MG63 (cell line): ENCODE measurements at places on chromosomes 7 and 10.
A peak's percentile ranks its signal among the peaks of the same experiment; 100 is the strongest.

GRCh38 chr10:173741-174140 is 38.5 kb downstream of the ZMYND11 start:
- DNase-seq = no peak

GRCh38 chr10:56537984-56538383 is 176.9 kb upstream of the ZWINT start:
- DNase-seq = peak; percentile 7

GRCh38 chr7:107613948-107614347 is 33.9 kb downstream of the BCAP29 start:
- no peak for DNase-seq

GRCh38 chr7:4613846-4614548 is 68.1 kb upstream of the FOXK1 start:
- peak; percentile 30 for DNase-seq

- no peak for DNase-seq
Measured at GRCh38 chr10:85447690-85448089, 918.9 kb downstream of the GRID1 start.

DNA sequence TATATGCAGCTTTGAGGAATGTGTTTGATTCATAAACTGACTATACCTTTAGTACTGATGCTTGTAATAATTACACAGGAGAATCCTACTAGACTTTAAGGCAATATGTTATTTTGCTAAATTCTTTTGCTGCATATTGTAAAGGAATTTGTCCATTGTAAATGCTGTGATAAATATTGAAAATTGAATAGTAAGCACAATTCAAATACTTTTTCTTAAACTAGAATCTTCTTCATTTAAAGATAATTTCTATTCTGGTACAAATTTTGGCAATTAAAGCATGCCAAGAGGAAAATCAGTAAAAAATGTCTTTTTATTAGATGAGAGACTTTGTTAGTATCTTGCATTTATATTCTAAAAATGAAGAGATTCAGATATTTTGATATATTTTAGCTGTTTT is 45.4 kb downstream of the SMNDC1 start:
- no peak for DNase-seq

DNA sequence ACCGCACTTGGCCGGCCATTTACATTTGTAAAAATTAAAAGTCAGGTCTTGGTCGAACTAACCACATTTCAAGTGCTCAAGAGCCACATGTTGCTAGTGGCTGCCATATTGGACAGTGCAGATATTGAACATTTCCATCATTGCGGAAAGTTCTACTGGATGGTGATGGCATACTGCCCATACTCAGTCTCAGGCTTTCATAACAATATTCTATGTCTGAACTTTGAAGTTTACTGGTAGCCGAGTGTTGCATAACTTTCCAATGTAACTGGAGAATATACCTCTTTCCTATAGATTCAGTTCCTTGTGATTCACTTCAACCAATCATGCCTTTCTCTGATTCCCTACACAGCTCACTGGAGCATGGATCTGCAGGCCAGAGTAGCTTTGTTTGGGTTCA is 43.7 kb downstream of the PSMC2 start:
- DNase-seq = no peak

- DNase-seq = peak; percentile 14
Measured at GRCh38 chr7:94657771-94658693, 2.1 kb upstream of the SGCE start.

DNA sequence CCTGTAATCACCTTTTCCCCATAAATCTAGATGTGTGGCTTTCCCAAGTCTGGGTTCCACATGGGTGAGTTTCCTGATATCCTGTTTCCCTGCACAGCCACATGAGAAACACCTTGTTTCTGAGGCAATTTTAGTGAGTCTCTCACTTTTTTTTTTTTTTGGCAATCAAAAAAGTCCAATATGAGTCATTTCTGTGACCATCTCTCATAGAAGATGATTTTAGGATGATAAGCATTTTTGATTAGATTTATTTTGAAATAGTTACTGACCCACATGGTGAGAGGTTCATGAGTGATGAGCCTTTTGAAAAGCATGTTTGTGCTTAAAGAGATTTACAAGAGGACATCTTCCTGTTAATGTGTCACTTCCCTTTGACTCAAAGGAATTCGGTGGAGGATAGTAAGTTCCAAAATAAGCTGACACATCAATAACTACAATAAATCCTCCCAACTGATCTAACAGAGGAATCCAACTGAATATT is 464.0 kb downstream of the INHBA start:
- no peak for DNase-seq

GRCh38 chr10:101766306-101766705 is 9.6 kb downstream of the FGF8 start:
- no peak for DNase-seq

- DNase-seq = no peak
Measured at GRCh38 chr7:47389923-47390630, 191.8 kb downstream of the TNS3 start.

DNA sequence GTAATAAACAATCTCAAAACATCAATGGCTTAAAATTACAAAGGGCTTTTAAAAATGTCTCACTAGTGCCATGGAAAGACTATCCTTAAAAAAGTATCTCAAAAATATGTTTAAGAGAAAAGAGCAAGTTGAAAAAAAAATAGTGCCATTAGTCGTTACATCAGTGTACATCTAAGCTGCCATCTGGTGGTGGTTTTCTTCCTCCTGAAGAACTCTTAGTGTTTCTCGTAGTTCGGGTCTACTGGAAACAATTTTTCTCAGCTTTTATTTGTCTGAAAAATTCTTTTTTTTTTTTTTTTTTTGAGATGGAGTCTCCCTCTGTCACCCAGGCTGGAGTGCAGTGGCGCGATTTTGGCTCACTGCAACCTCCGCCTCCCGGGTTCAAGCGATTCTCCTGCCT is 5.9 kb upstream of the GARIN1A start:
- no peak for DNase-seq

DNA sequence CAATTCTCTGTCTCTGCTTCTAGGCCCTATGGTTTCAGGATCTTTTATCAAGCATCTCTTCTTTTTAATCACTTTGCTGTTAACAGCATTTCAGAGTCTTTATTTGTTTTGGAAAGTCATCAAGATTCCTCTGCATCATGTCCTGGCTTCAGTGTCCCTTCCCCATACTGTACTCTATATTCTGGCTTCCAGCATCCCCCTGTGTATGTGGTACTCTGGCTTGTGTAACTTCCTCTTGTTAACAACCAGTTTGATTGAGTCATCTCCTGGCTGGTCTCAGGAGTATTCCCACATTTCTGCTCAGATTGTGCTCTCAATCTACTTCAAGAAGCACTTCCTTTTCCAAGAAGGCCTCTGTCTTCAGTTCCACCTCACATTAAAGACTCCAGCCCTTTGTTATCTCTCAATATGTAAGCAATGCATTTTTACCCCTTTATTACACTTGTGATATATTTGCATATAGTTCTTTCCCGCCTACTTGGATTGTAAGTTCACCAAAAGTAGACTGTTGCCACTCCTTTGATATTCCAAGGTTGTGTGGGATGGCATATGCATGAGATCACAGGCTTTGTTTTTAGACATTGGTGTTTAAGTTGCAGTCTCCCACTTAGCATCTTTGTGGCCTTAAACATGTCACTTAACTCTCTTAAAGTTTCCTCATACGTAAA is 15.1 kb upstream of the ATE1 start:
- DNase-seq = peak; percentile 74

- DNase-seq = no peak
Measured at GRCh38 chr10:99435986-99436638, 5.7 kb upstream of the GOT1 start.

- DNase-seq = no peak
Measured at GRCh38 chr10:51607463-51607835, 91.9 kb downstream of the CSTF2T start.

GRCh38 chr7:138352570-138353461 is 107.2 kb upstream of the TRIM24 start:
- no peak for DNase-seq

GRCh38 chr7:5689118-5689517 is 92.3 kb downstream of the RNF216 start:
- DNase-seq = no peak

DNA sequence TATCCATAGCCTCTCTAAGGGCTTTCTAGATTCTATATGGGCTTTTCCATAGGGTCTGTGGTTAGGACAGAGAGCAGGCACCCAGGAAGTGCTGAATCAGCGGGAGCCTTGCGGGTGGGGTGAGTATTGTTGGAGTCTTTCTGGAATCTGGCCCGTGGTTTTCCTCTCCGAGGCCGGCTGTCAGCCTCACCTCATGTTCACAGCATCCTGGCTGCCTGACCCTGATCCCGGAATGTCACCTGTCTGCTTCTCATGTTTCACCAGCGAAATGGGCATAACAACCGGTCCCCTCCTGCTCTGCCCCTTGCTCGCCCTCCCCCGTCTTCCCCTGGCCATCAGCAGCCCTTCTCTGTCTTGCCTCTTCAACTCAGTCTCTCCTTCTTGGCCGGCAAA is 36.5 kb downstream of the DDIT4 start:
- no peak for DNase-seq

DNA sequence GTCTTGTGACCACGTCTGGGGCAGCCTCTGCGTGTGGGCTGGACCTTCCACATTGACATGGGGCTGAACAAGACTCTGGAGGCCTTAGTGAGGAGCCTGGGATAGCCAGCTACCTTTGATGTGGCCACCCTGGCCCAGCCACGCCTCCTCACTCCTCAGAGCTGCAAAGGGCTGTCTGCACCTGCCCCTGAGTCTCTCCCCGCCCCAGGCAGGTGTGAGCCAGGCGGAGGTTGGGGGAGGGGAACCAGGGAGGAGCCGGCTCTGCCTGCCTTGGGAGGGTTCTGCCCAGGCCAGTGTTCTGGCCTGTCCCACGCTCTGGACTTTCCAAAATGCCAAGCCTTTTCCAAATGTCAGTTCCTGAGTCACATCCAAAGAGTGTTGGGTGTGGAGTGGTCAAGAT is 72.2 kb downstream of the GTF2IRD1 start:
- no peak for DNase-seq

- no peak for DNase-seq
Measured at GRCh38 chr7:69489533-69489932, 108.7 kb upstream of the AUTS2 start.

- no peak for DNase-seq
Measured at GRCh38 chr7:157506268-157506667, 169.5 kb downstream of the DNAJB6 start.

- no peak for DNase-seq
Measured at GRCh38 chr10:103545771-103546281, 52.3 kb downstream of the NEURL1 start.
